ENCODE measurements at places on chromosomes 5 and 9.

DNA sequence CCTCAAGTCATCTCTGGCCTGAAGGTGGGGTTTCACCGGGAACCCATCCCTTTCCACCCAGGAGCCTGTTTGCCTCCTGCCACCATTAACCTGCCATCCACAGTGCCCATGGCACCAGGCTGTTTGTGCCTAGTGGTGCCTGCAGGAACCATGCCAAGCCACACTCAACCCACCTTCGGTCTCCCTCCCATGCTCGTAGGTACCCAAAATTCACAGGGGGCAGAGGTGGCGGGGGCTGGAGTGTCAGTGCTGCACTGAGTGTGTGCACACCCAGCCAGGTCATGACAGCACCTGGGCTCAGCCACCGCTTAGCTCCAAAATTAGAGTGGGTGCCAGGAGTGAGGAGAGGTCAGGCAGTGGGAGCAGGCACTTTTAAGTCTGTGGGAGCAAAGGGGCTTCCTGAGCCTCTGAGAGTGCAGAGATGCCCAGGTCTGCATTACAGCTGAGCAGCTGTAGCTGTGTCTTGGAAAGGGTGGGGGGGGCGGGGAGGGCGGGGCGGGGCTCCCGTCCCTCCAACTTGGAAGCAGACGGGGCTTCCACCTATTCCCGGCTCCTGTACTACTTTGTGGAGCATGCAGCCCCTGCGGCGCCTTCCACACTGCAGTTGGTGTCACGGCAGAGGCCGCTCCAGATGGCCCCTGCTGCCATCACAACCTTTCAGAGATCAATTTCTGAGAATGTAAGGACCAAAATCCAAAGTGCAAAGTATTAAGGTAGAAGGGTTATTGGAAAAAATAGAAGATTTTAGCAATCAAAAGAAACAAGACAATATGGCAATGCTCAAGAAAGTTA is 2396.8 kb upstream of the C9orf72 start:
- DNase-seq: no peak

DNA sequence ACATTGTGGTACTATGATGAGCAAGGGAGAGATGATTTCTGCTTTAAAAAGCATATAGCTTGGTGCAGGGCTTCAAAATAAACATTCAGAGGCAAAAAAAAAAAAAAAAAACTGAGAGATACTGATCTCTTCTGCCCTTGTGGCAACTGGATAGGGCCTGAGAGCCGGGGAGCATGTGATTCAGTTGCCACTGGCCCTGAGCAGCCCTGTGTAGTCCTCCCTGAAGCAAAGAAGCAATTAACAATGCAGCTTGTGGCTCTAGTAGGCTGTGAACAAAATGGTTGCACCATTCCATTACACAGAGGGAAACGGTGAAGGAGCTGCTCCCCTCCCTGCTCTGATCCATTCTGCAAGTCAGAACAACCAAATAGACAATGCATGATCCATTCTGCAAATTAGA is 347.5 kb upstream of the DAB2 start:
- no peak for DNase-seq

DNA sequence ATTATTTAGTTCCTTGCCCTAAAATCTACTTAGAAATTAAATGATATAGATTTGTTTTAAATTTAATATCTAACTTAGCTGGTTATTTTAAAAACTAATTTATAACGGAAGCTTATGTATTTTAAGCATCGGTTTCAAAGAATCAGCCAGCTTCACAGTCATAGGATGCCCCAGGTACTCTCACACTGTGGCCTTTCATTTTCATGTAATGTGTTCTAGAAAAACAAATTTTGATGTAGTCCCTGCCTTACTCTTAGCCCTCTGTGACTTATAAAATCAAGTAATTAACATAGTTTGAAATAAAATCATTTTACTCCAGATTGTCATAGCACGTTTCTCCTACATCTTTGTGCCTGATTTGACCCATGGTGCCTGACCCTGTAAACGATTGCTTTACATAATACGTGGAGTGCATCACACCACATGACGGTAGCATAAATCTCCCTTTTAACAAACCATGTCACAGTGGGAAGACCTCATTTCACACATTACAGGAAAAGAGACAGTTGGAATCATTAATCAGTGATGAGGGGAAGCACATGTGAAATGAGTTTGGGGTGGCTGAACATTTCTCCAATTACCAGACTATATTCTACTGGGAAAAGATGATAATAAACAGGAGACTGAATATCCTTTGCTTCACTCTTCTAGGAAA is 731.5 kb upstream of the CDH9 start:
- DNase-seq: no peak

GRCh38 chr5:125189531-125189941 is 443.1 kb upstream of the ZNF608 start:
- no peak for DNase-seq

GRCh38 chr5:126806-127205 is 34.8 kb downstream of the PLEKHG4B start:
- DNase-seq: no peak

- no peak for DNase-seq
These were observed 32.1 kb downstream of the PRRC1 start for GRCh38 chr5:127549551-127549950.

DNA sequence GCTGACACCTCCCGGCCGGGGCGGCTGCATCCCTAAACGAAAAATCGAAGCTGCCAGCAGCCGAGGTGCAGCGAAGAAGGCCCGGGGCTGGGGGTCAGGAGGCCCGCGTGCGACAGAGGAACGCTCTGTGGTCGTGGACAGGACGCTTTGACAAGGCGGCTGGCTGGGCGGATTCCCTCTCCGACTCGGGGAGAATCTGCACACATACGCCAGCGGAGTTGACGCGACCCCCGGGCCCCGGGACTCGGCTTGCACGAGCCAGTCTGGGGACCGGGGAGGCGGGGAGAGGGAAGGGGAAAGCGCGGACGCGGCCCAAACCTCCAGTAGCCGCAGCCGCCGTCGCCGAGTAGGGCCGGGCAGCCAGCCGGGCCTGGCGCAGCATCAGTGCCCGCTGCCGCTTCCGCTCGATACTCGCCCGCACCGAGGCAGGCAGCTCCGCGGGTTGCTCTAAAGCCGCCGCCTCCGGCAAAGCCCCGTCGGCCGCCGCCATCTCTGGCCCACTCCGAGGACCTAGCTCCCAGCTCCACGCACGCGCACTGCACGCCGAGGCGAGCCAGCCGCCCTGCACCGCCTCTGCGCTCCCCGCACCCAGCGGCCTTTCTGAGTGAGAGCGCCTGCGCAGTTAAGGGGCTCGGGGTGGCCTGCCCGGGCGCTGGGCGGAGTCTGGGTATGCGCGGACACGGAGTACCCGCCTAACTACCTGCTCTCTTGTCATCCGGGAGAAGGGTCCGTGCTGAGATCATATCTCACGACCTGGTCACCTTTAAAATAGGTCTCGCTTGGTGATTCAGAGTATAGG is at the start of gene XPA:
XPA (minus strand) TSS at position 538 of the 799 bp plus-strand sequence; CDS start at position 490, 48 bp downstream.
- DNase-seq: peak; percentile 94

GRCh38 chr5:164746723-164747122 is 1241.3 kb downstream of the MAT2B start:
- no peak for DNase-seq

DNA sequence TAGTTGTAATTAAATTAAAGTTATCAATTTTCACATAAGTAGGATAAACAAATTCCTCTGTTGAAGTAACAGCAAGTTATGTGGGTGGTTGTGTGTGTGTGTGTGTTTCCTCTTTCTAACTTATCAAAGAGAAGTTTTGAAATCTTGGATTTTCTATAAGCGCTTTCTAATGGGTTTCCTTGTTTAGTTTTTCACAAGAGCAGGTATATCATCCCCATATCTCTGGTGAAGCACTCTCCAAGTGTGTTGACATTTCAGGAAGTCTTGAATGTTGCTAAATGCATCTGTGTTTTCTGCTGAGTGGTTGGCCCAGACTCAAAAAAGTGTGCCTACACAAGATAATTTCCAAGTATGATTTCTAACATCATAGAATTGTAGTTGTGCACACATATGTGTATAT is 43.3 kb downstream of the PRDM6 start:
- no peak for DNase-seq

DNA sequence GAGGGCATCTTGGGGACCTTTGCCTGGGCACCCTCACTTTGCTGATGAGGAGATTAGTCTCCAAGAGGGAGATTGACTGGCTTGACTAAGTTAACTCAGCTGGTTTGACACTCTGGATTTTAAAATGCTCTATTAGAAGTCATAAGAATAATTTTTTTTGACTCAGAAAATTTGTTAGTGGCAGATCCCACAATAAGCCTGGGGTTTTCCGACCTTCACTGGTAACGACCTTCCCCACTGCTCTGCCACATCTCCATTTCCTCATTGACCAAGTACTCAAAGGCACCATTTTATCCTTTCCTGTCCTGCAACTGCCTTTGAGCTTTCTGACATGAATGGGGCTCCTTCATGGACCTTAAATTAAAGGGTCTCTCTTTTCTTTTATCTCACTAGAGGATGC is 67.0 kb downstream of the ARHGEF28 start:
- no peak for DNase-seq

- no peak for DNase-seq
These were observed 91.9 kb downstream of the JAKMIP2 start for GRCh38 chr5:147690595-147690994.

GRCh38 chr5:39519566-39520231 is 94.9 kb upstream of the DAB2 start:
- DNase-seq: no peak

DNA sequence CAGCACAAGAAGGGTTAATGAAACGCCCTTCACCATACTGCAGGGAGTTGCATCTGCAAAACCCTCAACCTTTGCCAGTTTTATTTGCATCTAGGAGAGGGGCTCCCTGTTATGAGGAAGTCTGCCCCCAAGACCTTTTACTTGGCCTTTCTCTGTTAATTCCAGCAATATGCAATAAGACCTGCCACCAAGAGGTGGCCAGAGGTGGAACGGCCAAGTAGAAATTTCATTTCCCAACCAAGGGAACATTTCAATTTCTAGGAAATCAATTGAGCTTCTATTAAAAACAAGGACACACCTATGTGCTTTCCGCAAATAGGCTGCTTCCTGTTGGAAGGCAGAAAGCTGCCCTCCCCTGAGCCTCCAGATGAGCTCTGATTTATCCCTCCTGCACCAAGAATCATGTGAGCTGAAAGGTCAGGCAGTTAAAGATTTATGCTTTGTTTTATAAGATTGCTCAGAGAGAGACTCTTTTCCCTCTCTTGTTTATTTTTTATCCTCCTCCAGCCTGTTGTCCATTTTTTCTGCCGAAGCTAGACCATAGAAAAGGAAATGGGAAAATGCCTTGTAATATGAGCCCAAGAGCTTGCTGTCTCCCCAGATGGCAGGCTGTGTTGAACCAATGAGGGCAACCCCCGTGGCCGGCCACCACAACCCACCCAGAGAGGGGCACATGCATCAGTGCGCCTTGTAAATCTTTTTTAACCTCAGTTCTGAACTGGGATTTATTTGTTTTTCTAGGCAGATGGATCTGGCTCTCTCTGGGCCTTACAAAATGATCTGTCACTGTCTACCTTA is 572.8 kb downstream of the TLE1 start:
- DNase-seq: no peak

DNA sequence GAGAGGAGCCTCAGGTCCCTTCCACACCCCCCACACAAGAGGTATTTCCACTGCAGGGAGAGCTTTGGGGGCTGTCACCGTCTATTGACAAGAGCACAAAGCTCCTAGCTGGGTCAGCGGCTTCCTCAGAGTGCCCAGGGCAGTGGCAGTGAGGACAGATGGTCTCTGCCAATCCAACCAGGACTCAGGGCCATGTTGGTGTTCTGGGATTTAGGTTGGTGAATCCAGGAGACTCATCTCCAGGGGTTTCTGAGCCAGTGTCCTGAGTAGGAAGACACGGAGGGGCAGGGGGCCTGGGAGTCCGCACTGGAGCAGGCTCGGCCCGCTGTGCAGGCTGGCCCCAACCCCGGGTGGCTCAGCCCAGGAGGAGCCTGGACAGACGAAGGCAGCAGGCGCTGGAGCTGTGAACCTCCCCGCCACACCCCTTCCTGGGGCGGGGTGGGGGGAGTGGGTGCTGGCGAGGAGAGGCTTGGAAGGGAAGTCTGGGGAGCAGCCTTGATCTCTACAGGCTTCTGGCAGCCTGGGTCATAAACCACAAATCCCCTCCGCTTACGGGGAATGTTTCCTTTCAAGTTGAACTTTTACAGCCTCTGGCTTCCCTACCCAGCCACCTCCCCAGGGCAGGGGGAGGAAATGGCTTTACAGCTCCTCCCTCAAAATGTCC is 19.6 kb downstream of the CRB2 start:
- no peak for DNase-seq

- DNase-seq: no peak
These were observed 34.4 kb downstream of the DOCK8 start for GRCh38 chr9:249025-249424.

GRCh38 chr5:173718469-173718868 is 102.0 kb upstream of the BOD1 start:
- DNase-seq: no peak

GRCh38 chr9:14238079-14238478 is 75.9 kb downstream of the NFIB start:
- no peak for DNase-seq

- no peak for DNase-seq
These were observed 77.5 kb upstream of the RARS1 start for GRCh38 chr5:168408561-168409305.

DNA sequence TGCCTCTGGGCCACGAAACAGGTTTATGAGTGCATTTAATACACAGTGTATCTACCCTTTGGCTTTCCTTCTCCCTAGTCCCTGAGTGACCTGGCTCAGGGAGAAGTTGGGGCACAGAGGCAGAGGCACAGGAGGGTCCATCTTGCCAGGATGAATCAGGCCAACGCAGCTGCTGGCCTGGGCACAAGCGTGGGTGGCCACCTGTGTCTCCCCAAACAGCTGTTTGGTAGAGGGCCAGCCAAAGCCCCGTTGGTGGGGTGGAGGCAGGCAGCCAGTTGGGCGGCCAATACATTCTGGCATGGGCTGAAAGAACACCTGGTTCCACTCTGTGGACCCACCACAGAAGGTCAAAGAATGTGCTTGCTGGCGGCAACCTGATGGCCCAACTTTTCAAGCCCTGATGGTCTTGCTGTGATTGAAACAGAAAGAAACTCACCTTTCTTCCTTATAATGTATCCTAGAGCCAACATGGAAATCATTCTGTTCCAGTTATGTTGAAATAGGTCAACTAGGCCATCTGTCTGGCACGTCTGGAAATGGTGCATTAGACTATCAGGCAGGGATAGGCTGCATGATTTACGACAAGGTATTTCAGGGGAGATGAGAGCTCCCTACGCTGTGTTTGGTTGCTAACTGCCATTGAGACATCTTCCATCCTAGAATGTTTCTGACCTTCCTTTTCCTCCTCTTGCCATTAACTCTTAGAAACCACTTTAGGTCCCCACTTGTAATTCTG is 337.4 kb downstream of the ADAMTS6 start:
- DNase-seq: no peak

- DNase-seq: no peak
These were observed 211.8 kb upstream of the RASEF start for GRCh38 chr9:83274787-83275186.

- DNase-seq: no peak
These were observed 142.7 kb upstream of the ADAMTSL1 start for GRCh38 chr9:18331310-18331684.

All from stimulated activated CD8-positive, alpha-beta memory T cell treated with anti-CD3 and anti-CD28 coated beads, Interleukin-4, amount 100 ng/mL, for 1 hour (primary cell).